ENCODE measurements at places on chromosomes 7 and 10.

- no peak for DNase-seq
Measured at GRCh38 chr10:71635867-71636266, 83.7 kb downstream of the C10orf105 start.

- DNase-seq: no peak
Measured at GRCh38 chr7:101245147-101245668, 327 bp upstream of the FIS1 start.

DNA sequence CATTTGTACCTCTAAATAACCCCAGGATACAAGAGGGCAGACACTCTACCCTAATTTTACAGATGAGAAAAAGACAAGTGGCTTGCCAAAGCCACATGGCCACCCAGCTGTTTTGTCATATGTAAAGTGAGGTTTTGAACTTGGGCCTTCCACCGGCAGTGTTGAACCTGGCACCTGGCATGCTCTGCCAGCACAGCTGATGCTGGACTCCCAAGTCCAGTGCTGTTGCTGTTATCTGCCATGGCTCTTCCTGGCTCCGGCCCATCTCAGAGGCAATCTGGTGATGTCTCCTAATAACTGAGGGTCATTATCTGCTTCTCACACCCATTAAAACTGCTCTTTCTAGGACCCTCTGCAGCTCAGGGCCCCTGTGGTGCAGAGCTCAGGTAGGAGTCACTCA is 25.0 kb downstream of the BCCIP start:
- DNase-seq: no peak

DNA sequence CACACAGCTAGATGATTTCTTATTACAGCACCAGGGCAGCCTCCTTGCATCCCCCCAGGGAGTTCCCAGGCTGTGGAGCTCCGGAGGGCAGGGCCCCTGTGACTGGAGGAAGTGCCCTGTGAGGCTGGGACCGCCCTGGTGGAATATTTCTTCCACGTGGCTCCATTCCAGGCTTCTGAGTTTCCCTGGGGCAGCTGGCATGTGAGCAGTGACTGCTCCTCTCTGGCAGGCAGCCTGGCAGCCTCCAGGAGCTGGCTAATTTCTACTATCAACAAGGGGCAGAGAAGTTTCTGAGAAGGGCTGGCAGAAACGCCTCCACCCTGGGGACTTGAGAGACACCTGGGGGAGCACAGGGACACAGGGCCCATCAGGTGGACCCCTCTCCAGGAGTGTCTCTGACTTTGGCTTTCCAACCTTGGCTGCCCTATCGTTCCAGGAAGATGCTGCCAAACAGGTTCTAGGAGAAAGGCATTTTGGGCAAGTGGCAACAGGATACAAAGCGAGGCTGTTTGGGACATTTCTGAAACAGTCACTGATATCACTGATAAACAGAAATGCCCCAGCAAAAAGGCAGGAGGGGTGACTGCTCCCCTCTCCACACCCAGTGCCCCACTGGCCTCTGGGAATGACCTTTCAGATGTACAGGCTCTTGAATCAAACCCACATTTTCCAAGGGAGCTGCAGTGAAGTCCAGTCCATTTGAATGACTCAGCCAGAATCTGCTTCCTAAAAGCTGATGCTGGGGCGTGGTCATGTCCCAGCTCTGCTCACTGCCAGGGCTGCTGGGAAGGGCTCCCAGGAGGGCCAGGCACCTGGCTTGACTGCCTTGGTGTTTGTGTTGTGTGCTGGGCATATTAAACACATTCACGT is 16.1 kb downstream of the MYOF start:
- peak; percentile 46 for DNase-seq

DNA sequence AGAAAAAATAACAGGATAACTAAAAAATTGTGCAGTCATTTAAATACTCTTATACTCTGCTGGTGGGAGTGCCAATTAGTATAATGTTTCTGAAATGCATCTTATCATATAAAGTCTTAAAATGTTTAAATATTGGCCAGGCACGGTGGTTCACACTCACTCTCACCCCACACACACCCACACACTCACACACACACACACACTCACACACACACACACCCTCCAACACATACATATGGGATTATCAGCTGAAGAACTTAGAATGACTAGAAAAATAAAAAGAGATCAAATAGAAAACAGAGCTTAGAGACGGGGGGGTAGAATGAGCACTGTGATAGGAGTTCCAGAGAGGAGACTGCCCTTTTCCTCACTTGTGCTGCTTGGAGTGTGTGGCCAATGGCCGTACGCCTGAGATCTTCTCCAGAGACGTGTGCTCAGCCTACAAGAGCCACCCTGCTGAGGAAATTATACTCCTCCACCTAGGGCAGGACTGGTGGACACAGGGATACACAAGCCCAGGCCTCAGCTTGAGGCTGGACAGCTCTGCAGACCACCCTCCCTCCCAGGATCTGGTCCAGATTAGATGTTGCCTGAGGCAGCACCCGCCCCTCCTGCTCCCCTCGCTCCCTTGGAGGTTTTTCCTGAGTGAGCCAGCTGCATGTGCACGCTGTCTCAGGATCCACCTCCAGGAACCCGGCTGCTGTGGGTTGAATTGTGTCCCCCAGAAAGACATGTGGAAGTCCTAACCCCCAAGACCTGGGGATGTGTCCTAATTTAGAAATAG is 26.5 kb upstream of the PRKAG2 start:
- DNase-seq: no peak

DNA sequence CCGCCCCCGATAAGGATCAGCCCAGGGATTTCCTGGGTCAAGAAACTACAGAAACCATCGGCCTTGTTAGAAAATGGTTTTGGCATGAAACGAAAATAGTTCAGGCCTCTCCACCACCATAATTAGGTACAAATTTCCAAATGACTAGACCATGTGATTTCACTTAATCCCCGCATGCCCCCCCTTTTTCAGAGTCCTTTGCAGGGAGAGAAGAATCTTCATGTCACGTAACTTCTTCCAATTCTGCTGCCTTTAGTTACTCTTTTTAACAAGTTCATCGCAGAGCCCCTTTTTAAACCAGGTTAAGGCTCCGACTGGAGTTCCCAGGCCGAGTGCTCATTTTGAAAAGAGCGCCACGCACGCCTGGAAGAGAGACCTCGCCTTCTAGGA is 3.4 kb downstream of the PDGFA start:
- no peak for DNase-seq

DNA sequence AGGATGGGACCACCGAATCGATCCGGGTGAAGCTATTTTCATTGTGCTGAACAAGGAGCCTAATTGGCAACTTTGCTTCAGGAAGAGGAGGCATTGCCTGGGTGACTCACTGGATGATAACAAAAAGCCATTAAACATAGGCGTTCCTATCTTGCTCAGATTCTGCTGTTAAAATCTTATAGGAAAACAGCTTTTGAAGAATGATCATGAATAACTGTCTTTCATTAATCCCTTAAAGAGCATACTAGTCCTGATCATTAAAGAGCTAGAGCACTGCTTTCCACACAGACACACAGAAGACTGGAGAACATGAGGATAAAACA is 174.2 kb upstream of the IMMP2L start:
- DNase-seq: no peak

DNA sequence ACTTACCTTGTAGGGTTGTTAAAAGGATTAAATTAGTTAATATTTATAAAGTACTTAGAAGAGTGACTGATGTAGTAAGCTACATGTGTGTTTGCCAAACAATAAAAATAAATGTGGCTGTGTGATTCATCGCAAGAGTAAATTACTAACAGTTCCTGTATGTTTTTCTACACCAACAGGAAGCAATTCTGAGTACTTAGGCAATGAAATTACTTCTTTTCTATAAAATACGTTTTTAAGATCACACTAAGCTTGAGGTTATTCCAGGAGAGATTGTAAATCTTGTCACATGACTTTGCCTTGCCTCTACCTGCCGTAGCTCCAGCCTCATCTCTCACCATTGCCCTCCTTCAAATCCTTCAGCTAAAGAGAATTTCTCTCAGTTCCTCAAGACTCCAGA is 18.1 kb upstream of the GSTK1 start:
- DNase-seq: no peak

DNA sequence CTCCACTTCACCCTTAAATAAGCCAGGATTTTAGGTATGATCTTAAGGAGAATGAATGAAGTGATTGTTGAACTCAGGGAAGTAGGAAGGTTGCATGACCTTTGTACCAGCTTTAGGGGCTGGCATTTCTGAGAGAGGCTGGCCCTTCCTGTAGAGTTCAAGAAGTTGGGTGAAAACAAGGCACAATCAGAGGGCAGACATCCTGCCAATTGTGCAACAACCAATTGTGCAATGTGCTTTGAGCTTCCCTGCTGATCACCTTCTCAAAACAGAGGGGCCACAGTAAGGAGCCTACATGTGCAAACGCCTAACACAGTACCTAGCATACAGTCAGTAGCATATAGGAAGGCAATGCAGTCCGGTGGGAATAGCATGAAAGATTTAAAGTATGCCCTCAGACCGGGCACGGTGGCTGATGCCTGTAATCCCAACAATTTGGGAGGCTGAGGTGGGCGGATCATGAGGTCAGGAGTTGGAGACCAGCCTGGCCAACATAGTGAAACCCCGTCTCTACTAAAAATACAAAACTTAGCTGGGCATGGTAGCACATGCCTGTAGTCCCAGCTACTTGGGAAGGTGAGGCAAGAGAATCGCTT is 5.4 kb downstream of the CPVL start:
- no peak for DNase-seq

GRCh38 chr10:32964270-32964669 is 6.2 kb upstream of the ITGB1 start:
- DNase-seq: no peak

- no peak for DNase-seq
Measured at GRCh38 chr10:88386204-88386788, 196.8 kb downstream of the RNLS start.

- no peak for DNase-seq
Measured at GRCh38 chr10:8462565-8462964, 408.1 kb downstream of the GATA3 start.

DNA sequence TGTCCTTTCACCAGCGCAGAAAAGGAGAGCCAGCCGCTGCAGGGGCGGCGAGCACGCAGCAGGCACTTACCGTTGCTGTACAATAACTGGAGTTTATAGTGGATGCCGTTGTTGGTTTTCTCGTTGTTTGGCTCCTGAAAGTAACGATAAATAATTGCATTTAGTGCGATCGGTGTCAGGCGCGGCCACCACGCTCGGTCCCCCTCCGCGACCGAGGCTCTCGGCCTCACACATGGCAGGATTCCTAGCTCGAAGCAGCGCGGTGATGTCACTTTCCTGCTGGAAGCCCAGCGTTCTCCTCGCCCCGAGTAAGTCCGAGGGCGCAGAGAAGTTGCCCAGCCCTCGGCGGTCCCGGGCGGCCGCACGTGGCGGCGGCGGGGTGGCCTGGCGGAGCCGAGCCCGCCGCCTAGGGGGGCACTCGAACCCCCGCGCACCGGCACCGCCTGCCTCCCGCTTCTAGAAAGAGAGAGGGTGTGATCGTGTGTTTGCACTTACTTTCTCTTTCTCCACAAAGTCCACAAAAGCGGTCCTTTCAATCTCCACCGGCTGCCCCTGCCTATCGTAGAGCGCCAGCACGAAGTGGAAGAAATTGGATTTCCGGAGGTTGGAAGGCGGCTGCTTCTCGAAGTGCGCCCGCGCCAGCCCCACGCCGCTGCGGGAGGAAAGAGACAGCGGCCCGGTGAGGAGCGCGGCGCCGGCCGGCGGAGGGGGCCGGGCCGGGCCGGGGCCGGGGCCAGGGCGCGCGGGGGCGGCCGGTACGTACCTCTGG is 1.0 kb downstream of the EBF3 start:
- DNase-seq: no peak

GRCh38 chr7:155166673-155167370 is 96.7 kb downstream of the HTR5A start:
- no peak for DNase-seq

- no peak for DNase-seq
Measured at GRCh38 chr10:123013456-123014419, 4.9 kb downstream of the ACADSB start.

GRCh38 chr7:233249-234035 is 41.1 kb downstream of the FAM20C start:
- no peak for DNase-seq

- DNase-seq: no peak
Measured at GRCh38 chr10:22427890-22428571, 82.7 kb downstream of the SPAG6 start.
